ENCODE measurements at places on chromosomes 5 and 9. TPM values are rescaled to one million over a fixed set of nuclear protein-coding genes. Genes with fewer than 3 reads are reported as not detected.

PCDHB12 gene
- not detected for total RNA-seq

FOXD4L6 gene
- not detected for total RNA-seq

SPATA31E1 gene
- total RNA-seq, result not detected

DNA sequence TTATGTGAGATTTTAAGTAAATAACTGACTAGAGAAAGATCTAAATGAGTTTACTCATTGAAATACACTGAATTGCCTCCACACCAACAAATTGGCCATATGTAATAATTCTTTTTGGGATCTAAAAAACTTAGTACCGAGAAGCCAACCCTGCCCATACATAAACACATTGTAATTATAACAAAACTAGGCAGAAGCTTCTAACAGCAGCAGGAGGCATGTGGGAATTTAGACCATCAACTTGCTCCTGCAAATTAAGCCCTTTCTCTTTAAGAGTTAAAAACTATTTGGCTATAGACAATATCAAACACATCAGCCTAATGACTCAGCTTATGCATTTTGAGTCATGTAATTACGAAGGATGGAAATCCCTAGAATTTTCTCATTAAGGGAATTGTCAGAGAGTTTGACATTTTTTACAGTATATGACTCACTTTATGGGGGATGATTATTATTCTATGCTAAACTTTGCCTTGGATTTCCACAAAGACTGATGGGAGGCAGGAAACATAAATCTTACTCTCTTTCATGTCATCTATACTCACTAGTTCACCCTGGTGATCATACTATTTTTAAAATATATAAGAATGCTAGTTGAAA lies 1.0 kb downstream of the IL7R start:
- peak overlapping the region; percentile 100 for H3K27ac ChIP-seq
- peaks cover 92% of the 10 kb centered on the region for H3K36me3 ChIP-seq
- H3K27me3 ChIP-seq, result no peaks in the 10 kb centered on the region

DNA sequence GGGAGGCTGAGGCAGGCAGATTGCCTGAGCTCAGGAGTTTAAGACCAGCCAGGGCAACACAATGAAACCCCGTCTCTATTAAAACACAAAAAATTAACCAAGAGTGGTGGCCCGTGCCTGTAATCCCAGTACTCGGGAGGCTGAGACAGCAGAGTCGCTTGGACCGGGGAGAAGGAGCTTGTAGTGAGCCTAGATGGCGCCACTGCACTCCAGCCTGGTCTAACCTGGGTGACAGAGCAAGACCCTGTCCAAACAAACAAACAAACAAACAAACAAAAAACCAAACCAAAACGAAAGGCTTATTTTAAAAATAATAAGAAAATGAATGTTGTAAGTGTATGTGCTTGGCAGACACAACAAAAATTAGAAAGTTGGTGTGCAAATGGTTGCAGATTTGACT lies 536.3 kb upstream of the PTPRD start:
- no peak overlapping the region for H3K27ac ChIP-seq
- no peaks in the 10 kb centered on the region for H3K36me3 ChIP-seq
- DNase-seq, result no peak
